CD4-positive, CD25-positive, alpha-beta regulatory T cell (primary cell): ENCODE measurements at places on chromosomes 16 and 17. TPM values are rescaled to one million over a fixed set of nuclear protein-coding genes. Genes with fewer than 3 reads are reported as not detected.

The FOXL1 gene
- polyA plus RNA-seq = not detected

- no peak for DNase-seq
Observed at GRCh38 chr17:8647202-8647601, 16.7 kb upstream of the MYH10 start.

The NPB gene
- 0.10 TPM for polyA plus RNA-seq

The PRAC1 gene
- not detected for polyA plus RNA-seq

The GPR139 gene
- polyA plus RNA-seq = not detected

DNA sequence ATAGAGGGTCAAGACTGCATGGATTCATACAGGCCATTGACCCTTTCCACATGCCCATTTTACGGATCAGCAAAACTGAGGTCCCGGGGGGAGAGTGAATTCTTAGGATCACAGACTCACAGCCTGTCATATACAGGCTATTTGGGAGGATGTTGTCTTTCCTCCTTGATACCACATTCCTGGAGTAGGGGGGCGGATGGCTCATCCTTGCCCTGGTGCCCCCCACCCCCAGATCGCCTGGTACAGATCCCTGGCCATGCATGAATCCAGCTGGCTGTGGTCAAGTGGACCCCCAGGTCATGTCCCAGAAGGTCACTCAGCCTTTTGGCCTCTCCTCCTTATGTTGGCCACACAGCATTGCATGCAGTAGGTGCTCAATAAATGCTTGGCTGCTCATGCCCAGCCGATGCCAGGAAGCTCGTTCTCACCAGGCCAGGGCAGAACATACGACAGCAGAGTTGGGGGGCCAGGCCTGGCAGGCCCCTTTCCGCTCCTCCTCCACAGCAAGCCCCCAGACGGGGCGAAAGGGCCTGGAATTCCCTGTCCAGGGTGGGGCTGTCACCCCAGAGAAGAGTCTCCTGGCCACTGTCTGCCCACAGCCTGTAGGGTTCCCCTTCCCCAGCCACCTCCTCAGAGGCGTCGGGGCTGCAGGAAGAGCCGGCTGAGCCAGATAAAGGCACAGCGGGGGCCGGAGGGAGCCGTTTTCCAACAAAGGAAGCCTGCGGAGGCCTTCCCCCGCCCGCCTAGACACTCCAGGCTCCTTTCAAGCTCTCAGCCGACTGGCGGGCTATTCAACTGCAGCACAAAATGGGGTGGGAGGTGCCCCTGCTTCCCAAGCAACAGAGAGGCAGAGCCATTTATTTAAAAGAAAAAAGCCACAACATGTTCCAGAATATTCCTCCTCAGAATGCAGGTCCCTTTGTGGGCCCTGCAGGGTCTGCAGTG lies 215.7 kb upstream of the CIBAR2 start:
- DNase-seq = no peak

GRCh38 chr17:34178092-34178491 lies 77.0 kb upstream of the CCL2 start:
- no peak for DNase-seq

GRCh38 chr16:12214509-12214908 lies 238.0 kb downstream of the SNX29 start:
- DNase-seq = no peak

DNA sequence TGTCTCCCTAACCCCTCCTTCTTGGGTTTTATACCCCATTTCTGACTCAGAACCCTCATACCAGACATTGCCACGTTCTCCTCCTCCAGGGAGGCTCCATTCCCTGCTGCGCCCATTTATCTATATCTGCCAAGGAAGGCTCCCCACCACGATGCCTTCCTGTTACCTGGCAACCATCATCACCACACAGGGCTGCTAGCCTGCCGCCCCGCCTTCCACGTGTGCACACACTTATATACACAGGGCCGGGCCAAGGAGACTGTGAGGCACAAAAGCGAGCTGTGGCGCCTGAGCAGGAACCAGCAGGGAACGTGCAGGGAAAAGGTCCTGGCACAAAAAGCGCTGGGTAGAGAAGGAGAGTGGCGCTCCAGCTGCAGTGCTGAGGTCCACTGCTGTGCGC lies 261.8 kb downstream of the CBLN1 start:
- DNase-seq = no peak
